Prostate gland (tissue), 2 donors: ENCODE measurements at places on chromosomes 1 and 21. TPM values are rescaled to one million over a fixed set of nuclear protein-coding genes. Genes with fewer than 3 reads are reported as not detected.
A peak's percentile ranks its signal among the peaks of the same experiment; 100 is the strongest.

Gene IL22RA1
- 1.0 TPM for total RNA-seq

Gene RORC
- total RNA-seq = 51.8 TPM

Gene CHIA
- total RNA-seq = not detected

Gene EDARADD
- 4.9 TPM for total RNA-seq

Gene L1TD1
- 0.27 TPM for total RNA-seq

Gene LDLRAD1
- 3.3 TPM for total RNA-seq

DNA sequence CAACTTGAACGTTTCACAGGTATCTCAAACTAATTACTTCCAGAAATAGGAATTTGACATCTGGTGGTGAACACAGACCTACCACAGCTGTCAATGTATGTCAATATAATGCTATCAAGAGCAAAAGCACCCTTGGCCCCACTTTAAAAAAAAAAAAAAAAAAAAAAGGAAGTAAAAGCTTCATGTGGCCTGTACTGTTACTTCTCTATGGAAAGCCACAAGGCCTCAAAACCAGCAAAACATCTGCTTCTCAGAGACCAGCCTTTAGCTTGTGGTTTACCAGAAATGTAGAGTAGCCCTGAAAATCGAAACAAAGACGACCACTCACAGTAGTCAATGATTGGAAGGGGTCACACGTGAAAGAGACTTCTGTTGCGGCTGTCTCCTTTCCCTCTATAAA lies 109.6 kb downstream of the SLC45A1 start:
- H3K27ac ChIP-seq = no peak overlapping the region
- no peaks in the 10 kb centered on the region for H3K27me3 ChIP-seq
- no peak overlapping the region for H3K4me3 ChIP-seq
- H3K4me1 ChIP-seq = peaks cover 12% of the 10 kb centered on the region

GRCh38 chr1:69290291-69290690 lies 277.4 kb upstream of the LRRC7 start:
- H3K4me3 ChIP-seq = no peak overlapping the region
- no peak overlapping the region for H3K27ac ChIP-seq
- no peak for DNase-seq
- H3K4me1 ChIP-seq = no peaks in the 10 kb centered on the region
- H3K36me3 ChIP-seq = no peaks in the 10 kb centered on the region

DNA sequence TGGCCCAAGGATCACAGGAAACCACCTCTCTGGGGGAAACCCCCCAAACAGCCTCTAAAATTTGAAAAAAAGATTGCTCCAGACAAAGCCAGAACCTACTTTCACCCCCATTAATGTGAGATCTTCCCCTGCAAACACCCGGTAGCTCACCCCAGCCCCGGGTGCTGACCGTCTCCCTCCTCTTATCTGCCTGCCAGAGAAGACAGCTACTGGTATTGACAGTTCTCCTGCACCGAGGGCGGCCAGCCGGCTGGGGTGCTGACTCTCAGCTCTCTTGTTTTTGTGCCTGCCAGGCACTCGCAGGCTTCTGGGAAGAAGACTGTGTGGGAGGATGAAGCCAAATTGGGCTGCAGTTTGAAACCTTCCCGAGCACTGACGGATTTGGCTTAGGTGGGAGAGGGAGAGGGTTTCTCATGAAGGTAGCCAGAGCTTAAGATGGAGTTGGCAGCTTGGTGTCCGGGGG lies 48.2 kb downstream of the RASSF5 start:
- no peaks in the 10 kb centered on the region for H3K27me3 ChIP-seq
- H3K27ac ChIP-seq = peak overlapping the region; percentile 40
- no peaks in the 10 kb centered on the region for H3K36me3 ChIP-seq
- DNase-seq = no peak
- no peak overlapping the region for H3K4me3 ChIP-seq
- H3K4me1 ChIP-seq = no peaks in the 10 kb centered on the region

GRCh38 chr1:112579801-112580510 lies 39.0 kb downstream of the ST7L start:
- H3K27me3 ChIP-seq = no peaks in the 10 kb centered on the region
- no peaks in the 10 kb centered on the region for H3K4me1 ChIP-seq
- no peak overlapping the region for H3K4me3 ChIP-seq
- no peak overlapping the region for H3K27ac ChIP-seq
- DNase-seq = no peak

DNA sequence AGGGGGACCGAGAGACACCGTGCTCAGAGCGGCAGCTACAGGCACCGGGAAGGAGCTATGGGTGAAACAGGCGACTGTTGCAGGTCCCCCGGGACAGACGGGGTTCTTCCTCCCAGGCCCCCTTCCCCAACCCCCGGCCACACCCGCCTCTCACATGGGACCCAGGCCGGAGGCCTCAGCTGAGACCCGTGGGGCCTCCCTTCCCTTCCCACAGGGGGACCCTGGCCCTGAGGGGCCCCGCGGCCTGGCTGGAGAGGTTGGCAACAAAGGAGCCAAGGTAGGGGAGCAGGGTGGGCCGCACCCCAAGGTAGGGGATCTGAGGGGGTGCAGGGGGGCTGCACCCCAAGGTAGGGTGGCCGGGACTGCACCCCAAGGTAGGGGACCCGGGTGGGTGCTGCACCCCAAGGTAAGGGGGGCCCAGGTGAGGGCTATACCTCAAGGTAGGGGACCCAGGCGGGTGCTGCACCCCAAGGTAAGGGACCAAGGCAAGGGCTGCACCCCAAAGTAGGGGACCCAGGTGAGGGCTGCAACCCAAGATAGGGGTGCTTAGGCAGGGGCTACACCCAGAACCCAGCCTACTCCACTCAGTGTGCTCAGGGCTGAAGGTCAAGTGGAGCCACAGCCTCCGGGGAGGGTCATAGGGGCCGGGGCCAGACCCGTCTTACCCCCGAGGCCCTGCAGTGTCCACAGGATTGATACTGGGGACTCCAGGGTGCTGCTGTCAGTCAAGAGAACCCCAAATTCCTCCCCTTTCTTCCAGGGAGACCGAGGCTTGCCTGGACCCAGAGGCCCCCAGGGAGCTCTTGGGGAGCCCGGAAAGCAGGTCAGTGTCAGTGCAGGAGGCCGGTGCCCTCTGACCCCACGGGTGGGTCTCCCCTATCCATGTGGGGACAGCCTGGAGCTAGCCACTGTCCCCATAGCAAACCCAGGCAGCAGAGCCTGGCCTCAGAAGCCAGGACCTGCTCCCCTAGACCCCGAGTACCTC lies 22.7 kb downstream of the COL6A2 start:
- H3K36me3 ChIP-seq = peaks cover 9% of the 10 kb centered on the region
- H3K27me3 ChIP-seq = no peaks in the 10 kb centered on the region
- no peaks in the 10 kb centered on the region for H3K4me1 ChIP-seq
- H3K4me3 ChIP-seq = no peak overlapping the region
- no peak for DNase-seq

DNA sequence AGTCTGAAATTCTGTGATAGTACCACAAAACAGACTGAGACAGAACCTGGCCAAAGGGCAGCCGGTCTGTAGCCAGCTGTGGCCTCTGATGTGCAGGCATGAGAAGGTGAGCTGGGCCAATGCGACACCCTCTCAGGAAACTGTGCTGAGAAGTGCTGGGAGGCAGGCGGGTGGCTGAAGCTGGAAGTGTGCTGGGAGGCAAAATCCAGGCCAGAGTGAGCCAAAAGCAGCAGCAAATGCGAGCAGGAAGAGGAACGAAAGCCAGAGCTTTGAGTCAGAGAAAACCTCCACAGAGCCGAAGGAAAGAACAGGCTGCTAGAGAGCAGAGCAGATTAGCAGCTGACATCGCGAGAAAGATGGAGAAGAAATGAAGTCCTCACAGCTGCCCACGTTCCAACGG lies 10.2 kb upstream of the ATP13A2 start:
- H3K27me3 ChIP-seq = no peaks in the 10 kb centered on the region
- no peak overlapping the region for H3K4me3 ChIP-seq
- H3K27ac ChIP-seq = no peak overlapping the region
- H3K36me3 ChIP-seq = peaks cover 15% of the 10 kb centered on the region
- H3K4me1 ChIP-seq = no peaks in the 10 kb centered on the region

DNA sequence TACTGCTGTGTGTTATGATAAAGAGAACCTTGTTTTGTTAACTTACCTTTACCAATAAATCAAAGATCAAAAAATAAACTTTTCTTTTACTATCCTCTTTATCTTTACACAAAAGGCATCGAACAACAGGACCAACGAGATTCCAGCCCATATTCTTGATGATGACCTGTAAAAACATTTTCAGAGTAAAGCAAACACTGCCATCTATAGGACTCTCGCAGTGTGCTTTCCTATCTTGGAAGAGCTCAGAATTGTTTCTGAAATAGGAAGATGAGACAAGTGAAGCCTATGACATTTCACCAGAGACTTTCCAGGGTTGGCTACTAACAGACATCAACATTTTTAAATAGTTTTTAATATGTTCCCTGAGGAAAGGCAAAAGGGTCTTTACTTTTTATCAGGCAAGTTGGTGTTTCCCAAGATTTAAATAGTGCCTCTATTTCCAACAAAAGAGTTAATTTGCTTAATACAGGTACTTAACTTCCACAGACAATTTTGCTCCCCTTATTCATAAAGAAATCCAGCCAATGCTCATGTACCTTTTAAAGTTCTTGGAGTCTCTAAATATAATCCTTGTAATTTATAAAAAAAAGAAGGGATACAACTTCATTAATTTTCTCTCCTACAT lies 7.3 kb downstream of the GLMN start:
- no peaks in the 10 kb centered on the region for H3K4me1 ChIP-seq
- H3K27me3 ChIP-seq = no peaks in the 10 kb centered on the region
- no peak overlapping the region for H3K27ac ChIP-seq
- no peak overlapping the region for H3K4me3 ChIP-seq
- peak; percentile 22 for DNase-seq

DNA sequence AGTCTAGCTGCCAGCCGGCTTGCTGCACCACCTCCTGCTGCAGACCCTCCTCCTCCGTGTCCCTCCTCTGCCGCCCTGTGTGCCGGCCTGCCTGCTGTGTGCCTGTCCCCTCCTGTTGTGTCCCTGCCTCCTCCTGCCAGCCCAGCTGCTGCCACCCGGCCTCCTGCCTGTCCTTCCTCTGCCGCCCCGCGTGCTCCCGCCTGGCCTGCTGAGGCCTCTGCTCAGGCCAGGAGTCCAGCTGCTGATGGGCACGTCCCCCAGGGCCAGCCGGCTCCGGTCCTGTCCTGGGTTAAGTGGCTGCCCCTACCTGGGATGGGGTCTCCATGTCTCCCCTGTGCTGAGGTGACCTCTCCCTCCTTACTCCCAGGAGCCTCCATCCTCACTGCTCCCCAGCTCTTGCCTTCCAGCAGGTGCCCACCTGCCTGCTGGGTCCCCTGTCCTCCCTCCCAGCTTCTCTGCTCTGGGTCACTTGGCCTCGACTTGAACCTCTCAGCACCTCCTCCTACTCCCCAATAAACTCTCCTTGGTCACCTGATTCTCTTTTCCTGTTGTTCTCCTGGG lies 870 bp downstream of the KRTAP10-8 start:
- H3K4me3 ChIP-seq = no peak overlapping the region
- H3K4me1 ChIP-seq = no peaks in the 10 kb centered on the region
- H3K27me3 ChIP-seq = no peaks in the 10 kb centered on the region
- no peaks in the 10 kb centered on the region for H3K36me3 ChIP-seq
- no peak overlapping the region for H3K27ac ChIP-seq
- no peak for DNase-seq

DNA sequence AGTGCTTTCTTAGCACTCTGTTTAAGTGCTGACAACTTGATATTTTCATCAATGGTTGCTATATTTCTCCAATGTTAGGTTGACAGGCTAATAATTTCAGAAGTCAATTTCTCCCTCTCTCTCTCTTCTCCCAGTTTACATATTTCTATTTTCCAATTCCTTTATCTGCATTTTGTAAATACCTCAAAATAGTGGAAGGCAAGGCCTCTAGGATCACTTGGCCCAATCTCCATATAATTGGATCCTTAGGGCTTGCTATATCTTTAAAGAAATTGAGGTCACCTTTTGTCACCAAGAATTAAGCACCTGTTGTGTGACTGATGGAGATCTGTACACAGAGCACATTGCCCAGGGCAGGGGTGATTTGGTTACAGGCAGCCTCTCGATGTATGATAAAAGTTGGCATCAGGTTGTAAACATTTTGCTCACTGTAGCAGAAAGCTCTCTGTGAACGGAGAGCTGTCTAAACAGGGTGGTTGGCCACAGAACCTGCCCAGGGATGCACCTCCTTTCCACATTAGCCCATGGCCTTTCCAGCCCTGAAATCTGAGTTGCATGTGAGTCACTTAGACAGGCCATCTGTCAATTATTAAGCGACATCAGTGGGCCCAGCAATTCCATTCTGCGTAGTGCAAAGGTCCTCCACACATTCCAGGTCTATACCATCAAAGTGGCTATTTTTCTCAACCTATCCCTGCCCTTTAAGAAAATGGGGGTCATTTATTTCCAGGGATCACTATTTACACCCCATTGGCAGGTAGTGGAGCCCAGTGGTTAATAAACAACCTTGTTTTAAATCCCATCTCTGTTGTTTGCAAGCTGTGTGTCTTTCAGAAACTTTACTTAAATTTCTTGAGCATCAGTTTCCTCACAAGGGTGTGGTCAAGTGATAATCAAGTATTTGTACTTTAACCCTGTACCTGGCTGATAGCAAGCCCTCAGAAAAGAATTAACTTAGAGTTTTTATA lies 29.1 kb upstream of the IRF2BP2 start:
- no peaks in the 10 kb centered on the region for H3K4me1 ChIP-seq
- no peak overlapping the region for H3K27ac ChIP-seq
- H3K36me3 ChIP-seq = no peaks in the 10 kb centered on the region
- H3K4me3 ChIP-seq = no peak overlapping the region
- no peak for DNase-seq
- H3K27me3 ChIP-seq = no peaks in the 10 kb centered on the region

GRCh38 chr21:41519806-41520559 lies 12.0 kb upstream of the TMPRSS2 start:
- no peak for DNase-seq
- peak overlapping the region; percentile 61 for H3K27ac ChIP-seq
- no peaks in the 10 kb centered on the region for H3K27me3 ChIP-seq
- peaks cover 6% of the 10 kb centered on the region for H3K4me1 ChIP-seq
